Femur (tissue), 1 donor: ENCODE measurements at places on chromosomes 6 and 20.

DNA sequence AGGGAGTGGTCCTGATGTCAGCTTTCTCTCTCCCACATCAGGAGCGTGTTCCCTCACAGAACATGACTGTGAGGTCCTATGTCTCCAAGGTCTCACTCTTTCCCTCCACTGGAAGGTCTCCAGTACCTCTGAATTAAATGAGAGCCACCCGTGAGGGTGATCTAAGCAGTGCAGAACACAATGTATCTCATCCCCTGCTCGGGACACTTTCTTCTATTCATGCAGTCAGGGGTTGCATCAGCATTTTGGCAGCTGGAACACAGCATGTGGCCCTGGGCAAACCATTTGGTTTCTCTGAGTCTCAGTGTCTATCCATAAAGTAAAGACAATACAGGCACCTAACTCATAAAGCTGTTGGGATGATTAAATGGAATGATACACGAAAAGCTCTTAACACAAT lies 34.2 kb downstream of the MAFB start:
- DNase-seq = no peak

- peak; percentile 52 for DNase-seq
These were observed 74.9 kb downstream of the BFSP1 start for GRCh38 chr20:17456279-17456678.

- DNase-seq = no peak
These were observed 555.8 kb upstream of the EPHA7 start for GRCh38 chr6:93975159-93975558.

DNA sequence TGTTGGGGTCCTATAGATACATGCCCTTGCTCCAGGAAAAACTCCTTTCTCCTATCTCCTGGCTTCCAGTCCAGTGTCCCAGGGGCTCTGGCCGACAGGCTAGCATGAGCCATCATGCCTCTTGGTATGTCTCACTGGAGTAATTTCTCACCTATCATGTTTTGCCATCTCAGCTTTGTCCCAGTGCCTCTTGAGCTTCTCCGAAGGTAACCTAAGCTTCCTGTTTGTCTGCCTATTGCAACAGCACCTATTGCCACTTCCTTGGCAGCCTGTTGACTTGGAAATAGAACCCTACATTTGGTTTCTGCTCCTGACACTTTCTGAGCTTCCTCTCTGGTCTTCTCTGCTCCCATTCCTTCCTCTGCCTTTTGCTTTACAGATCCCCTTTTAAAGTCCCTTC lies 197.7 kb downstream of the KCNQ5 start:
- DNase-seq = no peak

GRCh38 chr6:129795261-129795660 lies 65.9 kb downstream of the TMEM244 start:
- no peak for DNase-seq

DNA sequence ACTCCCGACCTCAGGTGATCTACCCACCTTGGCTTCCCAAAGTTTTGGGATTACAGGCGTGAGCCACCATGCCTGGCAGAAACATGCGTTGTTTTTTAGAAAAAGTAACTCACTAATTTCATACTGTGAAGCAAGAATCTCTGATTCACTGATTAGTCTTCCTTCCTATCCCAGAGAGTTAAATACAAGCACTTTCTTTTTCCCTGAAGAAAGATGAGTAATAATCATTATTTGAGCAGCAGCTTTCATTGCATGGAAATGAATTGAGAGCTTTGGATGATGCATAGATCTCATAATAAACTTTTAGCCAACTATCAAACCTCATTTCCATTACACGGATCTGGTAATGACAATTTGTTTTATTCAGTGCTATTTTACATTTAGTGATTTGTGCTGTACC lies 892.5 kb upstream of the EYS start:
- DNase-seq = no peak
